Heart left ventricle (tissue), 16 donors: ENCODE measurements at places on chromosomes 5 and 9. TPM values are rescaled to one million over a fixed set of nuclear protein-coding genes. Genes with fewer than 3 reads are reported as not detected.

GRCh38 chr5:133878236-133878555 lies 90.2 kb downstream of the C5orf15 start:
- DNase-seq, result no peak

DNA sequence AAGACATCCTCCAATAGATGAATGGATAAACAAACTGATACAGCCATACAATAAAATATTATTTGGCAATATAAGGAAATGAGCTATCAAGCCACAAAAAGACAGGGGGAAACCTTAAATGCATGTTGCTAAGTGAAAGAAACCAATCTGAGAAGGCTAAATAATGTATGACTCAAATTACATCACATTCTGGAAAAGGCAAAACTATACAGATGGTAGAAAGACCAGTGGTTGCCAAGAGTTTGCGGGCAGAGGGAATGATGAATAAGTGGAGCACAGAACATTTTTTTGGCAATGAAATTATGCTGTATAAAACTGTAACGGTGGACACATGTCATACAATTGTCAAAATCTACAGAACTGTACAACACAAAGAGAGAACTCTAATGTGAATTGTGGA lies 63.3 kb downstream of the CSF2 start:
- no peak for DNase-seq

- DNase-seq, result no peak
Observed at GRCh38 chr5:142810081-142810480, 39.9 kb downstream of the ARHGAP26 start.

GRCh38 chr9:33510262-33511183 lies 13.5 kb upstream of the ANKRD18B start:
- DNase-seq, result peak; percentile 77

- DNase-seq, result no peak
Observed at GRCh38 chr9:138096519-138096845, 218.9 kb downstream of the CACNA1B start.

GRCh38 chr5:180456792-180457191 lies 37.4 kb upstream of the CNOT6 start:
- DNase-seq, result no peak

DNA sequence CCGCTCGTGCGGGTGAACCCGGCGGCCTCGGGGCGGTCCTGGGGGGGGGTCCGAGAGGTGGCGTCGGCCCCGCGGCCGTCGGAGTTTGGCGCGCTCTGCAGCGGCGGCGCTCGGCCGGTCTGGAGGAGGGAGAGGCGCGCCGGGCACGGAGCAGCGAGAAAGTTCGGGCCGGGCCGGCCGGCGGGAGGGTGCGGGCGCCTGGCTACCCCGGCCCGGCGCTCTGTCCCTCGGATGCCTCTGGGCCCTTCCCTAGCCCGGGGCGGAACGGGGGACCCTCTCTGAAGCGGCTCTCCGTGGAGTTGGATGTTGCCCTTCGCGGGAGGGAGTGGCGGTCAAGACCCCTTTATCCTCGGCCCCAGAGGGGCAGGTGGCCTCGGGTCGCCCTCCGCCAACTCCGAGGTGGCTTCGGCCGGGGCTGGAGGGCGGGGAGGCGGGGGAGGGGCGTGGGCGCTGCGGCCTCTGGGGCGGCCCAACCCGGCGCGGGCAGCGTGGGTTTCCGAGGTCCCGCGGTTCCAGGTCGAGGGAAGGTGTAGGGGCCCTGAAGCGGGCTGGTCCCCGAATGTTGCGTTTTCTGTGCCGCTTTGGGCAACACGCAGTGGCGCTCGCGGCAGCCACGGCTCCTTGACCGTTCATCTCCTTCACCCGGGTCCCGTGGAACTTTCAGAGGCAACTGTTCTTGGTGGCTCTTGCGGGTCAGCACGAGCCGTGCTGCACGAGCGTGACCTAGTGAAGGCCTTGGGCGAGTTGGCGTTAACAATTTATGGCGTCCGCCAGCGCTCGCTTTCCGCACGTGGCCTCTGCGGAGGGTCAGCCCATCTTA lies 290.5 kb downstream of the DOCK8 start:
- DNase-seq, result peak; percentile 31

Gene RANBP17
- total RNA-seq, result 3.8 TPM

GRCh38 chr9:115972843-115973595 lies 180.6 kb upstream of the PAPPA start:
- no peak for DNase-seq

Gene IL9
- total RNA-seq, result not detected

GRCh38 chr5:148913985-148914431 lies 87.6 kb downstream of the ADRB2 start:
- DNase-seq, result no peak

GRCh38 chr5:39755986-39756385 lies 331.2 kb upstream of the DAB2 start:
- peak; percentile 29 for DNase-seq

Gene GABRB2
- total RNA-seq, result not detected

Gene ALAD
- total RNA-seq, result 39.8 TPM

- no peak for DNase-seq
Observed at GRCh38 chr9:125468646-125469045, 207.0 kb downstream of the GAPVD1 start.

DNA sequence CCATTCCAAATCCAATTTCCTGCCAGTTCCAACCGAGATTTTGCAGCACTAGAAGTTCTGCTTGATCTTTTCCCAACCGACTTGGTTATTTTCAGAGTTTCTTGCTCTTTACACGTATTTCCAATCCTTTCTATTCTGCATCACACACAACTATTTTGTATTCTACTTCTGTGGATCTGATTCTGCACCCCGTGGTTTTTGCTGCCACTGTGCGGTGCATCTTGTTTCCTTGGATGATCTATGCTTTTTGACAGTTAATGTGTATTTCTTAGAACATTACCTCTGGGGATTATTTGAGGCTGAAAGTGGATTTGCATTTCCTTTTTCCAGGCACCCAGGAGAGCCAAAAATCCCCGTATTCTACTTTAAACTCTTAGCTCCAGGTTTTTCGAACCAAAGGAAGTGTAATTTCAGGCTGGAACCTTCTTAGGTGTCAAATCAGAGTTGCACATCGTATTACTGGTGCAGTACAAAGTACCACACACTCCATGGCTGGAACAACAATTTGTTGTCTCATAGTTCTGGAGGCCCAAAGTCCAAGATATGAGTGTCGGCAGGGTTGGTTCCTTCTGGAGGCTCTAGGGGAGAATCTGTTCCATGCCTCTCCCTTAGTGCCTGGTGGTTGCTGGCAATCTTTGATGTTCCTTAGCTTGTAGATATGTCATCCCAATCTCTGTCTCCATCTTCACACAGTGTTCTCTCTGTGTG lies 14.7 kb upstream of the SARDH start:
- DNase-seq, result no peak

DNA sequence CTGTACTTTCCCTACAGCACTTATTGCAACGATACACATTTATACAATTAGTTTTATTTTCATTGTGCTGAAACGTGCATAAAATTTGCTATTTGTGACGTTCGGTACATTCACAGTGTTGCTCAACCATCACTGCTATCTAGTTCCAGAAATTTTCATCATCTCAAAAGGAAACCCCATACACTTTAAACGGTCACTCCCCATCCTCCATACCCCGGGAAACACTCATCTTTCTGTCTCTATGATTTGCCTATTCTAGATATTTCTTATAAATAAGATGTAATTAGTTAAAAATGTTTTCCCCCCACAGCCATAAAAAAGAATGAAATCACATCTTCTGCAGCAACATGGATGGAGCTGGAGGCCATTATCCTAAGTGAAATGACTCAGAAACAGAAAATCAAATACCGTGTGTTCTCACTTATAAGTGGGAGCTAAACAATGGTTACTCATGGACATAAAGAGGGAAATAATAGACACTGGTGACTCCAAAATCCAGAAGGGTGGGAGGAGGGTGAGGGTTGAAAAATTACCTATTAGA lies 40.2 kb upstream of the TEX48 start:
- no peak for DNase-seq
